ENCODE measurements at places on chromosomes 2 and 18. TPM values are rescaled to one million over a fixed set of nuclear protein-coding genes. Genes with fewer than 3 reads are reported as not detected.

The SOWAHC gene
- total RNA-seq = 9.6 TPM

The SLC30A3 gene
- 3.4 TPM for total RNA-seq

The FOXD4L1 gene
- total RNA-seq = 0.35 TPM

The CNDP2 gene
- total RNA-seq = 82.4 TPM

The C18orf54 gene
- 2.1 TPM for total RNA-seq

The COLEC12 gene
- total RNA-seq = 0.06 TPM

The ALPI gene
- not detected for total RNA-seq

The FAM124B gene
- total RNA-seq = not detected

The CRYBA2 gene
- 0.25 TPM for total RNA-seq

The DYNAP gene
- not detected for total RNA-seq

The CNTNAP5 gene
- not detected for total RNA-seq

The GPR45 gene
- not detected for total RNA-seq

The STARD7 gene
- total RNA-seq = 83.6 TPM

The FAM237A gene
- total RNA-seq = not detected

The SCYGR4 gene
- not detected for total RNA-seq

The PXDN gene
- 11.5 TPM for total RNA-seq

The DRC1 gene
- 0.11 TPM for total RNA-seq

The LONRF2 gene
- 1.7 TPM for total RNA-seq

The GTF2A1L gene
- total RNA-seq = not detected

The SCN7A gene
- total RNA-seq = not detected

The ASIC4 gene
- total RNA-seq = 0.05 TPM

The NAPG gene
- total RNA-seq = 11.3 TPM

The VWA3B gene
- not detected for total RNA-seq
